Ascending aorta (tissue), 2 donors: ENCODE measurements at places on chromosomes 3 and 15.
A peak's percentile ranks its signal among the peaks of the same experiment; 100 is the strongest.

DNA sequence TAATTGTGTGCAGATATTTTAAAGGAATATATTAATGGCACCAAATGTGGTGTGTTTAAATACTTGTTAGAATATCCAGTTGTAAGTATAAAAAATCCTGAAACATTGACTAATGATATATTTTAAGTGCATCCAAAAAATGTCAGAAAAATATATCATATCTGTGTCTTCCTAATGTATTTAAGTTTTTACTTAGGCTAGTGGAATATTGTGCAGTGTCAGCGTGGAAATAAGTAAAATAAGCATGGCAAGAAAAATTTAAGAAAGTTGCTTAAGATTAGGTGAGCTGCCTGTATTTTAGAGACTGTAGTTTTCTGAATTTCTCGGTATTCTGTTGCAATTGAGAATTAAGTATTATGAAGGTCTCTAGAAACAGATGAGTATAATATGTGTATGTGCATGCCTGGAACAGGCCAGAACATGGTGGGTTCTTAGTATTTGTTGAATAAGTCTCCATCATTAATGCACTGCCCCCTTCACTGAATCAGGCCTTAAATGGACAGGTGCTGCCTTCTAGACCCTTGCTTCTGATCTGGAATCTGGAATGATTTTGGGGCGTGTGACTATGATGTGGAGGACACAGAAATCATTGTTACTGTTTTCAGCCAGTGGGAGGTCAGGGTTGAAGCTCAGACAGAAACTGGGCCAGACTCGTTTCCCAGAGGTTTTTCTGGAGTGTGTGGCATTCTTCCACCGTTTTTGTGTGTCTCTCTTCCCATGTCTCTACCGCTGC is 86.1 kb downstream of the TRAK1 start:
- DNase-seq, result peak; percentile 44

- DNase-seq, result no peak
Observed at GRCh38 chr3:149247929-149248691, 26.5 kb upstream of the CP start.

DNA sequence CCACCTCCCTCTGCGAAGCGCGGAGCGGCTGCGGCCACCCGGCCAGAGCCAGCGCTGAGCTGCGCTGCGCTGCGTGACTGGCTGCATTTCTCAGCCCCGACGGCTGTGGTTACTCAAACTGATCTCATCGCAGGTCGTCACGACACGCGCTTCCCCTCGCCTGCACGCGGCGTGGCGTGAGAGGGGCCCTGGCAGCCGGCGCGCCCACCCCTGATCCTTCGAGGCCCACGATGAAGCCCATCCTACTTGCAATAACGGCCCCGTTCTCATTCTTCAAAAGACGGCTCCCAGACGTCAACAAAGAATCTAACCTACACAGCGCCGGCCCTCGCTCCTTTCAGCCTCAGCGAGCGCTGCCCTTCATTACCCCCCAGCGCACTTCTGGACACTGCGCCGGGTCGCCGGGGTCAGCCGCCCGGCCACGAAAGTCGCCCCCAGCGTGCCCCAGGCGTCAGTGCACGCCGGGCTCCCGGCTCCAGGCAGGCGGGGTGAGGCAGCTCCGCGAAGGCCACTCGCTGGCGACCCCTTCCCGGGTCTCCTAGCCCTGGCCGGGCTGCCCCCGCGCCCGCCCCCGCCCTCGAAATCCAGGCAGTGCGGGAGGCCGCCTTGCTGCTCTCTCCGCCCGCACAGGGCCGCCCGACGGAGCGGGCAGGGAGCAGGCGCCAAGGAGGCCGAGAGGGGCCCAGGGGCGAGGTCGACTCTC is 9.9 kb upstream of the LEKR1 start:
- DNase-seq, result no peak

- no peak for DNase-seq
Observed at GRCh38 chr15:64501396-64501715, 41.0 kb downstream of the ZNF609 start.

DNA sequence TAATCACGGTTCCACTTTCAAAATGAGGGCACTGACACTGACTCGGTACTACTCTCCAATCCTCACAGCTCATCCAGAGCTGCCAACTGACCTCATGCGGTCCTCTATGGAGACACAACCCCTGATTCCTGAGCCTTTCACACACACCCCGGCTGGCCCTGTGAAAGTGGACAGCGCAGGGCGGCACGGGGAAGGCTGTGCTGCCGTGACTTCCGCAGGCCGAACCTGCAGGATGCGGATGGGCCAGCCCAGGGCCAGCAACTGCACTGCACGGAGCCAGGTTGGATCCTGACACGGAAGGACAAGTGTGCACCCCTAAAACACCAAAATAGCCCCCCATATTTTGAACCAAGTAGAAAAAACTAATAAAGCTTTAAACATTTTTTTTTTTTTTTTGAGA is 41.0 kb downstream of the IQSEC1 start:
- no peak for DNase-seq

- DNase-seq, result no peak
Observed at GRCh38 chr3:51734572-51734907, 27.7 kb downstream of the GRM2 start.

- no peak for DNase-seq
Observed at GRCh38 chr3:182118066-182118465, 406.3 kb downstream of the SOX2 start.

- DNase-seq, result no peak
Observed at GRCh38 chr15:42494998-42495360, 455 bp upstream of the SNAP23 start.

DNA sequence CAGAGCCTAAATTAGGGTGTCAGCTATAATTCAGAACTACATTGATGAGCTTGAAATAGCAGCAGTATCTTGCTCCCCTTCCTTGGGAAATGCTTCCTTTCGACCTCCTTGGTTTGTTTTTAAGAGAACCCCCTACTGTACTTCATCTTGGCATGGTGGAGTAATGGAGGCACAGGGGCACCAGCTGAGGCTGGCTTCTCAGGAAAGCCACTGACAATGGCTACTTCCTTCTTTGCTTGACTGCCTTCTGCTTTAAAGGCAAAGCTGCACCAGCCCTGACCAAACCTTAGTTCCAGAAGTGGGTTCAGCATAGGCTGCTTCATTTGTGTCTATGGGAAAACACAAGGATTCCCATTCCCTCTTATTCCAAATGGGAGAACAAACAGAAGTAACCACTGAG is 1.5 kb upstream of the FBXL22 start:
- no peak for DNase-seq

GRCh38 chr3:76300746-76301145 is 515.4 kb upstream of the ZNF717 start:
- no peak for DNase-seq

GRCh38 chr3:8767667-8768363 is 1.6 kb downstream of the OXTR start:
- no peak for DNase-seq

DNA sequence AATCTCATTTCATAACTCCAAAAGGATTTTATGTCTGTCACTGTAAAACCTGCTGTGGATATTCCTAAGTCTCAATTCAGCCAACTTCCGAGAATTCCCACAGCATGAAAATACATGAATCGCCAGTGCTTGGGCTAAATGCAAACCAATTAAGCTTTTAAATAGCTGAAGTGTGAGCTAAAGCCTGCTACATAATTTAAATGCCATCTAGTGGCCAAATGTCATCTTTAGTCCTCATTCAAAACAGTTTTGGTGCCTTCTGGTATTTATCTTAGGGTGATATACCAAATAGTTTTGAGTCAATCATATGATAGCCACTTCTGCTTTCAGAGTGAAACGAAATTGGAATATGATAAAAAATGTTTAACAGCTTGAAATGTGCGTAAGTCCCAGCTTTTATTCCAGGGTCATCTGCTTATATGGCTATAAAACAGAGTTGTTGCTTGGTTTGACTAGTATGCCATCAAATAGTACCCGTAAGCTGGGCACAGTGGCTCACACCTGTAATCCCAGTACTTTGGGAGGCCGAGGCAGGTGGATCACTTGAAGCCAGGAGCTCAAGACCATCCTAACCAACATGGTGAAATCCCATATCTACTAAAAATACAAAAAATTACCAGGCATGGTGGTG is 41.8 kb upstream of the CCNL1 start:
- DNase-seq, result no peak

- no peak for DNase-seq
Observed at GRCh38 chr15:101090428-101090790, 161.4 kb downstream of the CHSY1 start.

DNA sequence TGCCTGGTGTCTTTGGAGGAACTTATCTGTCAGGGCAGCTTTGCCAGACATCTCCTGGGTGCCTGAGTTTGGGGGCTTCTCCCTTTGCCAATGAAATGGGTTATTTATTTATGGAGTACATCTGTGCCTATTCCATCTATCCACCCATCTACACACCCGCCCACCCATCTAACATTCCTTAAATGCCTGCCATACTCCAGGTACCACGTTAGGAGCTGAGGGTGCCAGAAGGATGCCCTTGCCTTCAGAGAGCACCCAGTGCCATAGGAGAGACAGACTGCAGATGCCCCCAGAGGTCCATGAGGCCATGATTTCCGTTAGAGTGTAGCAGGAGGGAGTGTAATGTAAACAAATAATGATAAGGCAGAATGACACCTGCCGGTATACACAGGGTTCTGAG is 21.8 kb upstream of the KIF23 start:
- no peak for DNase-seq

DNA sequence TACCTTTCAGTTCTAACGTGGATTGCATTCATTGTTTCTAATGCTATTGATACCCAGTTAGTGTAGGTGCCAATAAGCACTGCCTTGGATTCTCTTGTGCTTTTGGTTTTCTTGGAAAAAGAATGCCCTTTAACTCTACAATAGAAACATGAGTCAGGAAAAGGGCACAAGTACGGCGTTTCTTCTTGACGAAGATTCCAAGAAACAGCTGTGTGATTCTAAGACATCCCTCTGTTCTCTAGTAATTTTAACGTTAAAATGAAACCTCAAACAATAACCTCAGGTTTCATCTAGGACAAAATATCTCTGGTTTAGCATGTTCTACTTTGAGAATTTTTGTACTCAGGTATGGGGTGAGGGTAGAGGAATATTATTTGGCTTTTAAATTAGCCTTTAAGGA is 540.5 kb upstream of the ATP11B start:
- no peak for DNase-seq

DNA sequence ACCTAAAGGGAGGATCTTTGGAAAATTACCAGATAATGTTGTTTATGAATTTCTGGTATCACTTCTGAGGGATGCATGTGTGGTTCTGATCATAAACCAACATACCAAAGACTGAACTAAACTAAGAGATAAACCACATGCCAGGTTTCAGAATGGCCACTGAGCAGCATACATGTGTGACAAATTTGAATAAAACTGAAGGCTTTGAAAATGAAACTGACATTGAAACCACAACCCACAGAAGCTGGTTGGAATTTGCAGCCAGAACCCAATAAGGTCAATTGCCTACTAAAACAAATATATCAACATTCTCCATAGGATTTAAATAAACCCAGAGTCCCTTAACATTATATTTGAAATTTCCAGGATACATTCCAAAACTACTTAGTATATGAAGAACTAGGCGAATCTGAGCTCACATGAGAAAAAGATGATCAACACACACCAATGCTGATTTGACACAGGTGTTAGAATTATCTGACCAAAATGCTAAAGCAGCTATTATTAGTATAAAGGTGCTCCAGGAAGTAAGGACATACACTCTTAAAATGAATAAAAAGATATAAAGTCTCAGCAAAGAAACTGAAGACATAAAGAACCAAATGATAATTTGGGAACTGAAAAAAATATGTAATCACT is 125.0 kb downstream of the ZNF280D start:
- no peak for DNase-seq

GRCh38 chr3:4680227-4680691 is 187.1 kb downstream of the ITPR1 start:
- DNase-seq, result no peak

- no peak for DNase-seq
Observed at GRCh38 chr15:54594115-54594514, 602.6 kb downstream of the RSL24D1 start.

DNA sequence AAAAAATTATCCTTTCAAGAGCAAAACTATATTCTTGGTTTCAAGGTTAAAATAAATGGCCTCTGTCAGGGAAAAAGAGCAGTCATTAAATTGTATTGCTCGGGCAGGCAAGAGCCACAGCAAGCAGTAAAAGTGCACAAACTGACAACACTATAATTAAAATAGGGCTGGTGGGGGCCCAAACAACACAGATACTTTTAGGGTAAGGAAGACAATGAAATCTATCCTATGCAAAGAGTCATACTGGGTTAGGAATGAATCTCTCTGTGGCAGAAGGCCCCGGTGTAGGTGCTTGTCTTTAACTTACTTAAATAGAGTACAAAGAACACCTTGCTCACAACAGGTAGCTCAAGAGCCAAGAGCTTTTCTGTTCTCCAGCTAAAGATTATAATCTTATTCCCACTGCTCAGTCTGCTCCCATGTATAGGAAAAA is 94.7 kb downstream of the DLG1 start:
- DNase-seq, result no peak

DNA sequence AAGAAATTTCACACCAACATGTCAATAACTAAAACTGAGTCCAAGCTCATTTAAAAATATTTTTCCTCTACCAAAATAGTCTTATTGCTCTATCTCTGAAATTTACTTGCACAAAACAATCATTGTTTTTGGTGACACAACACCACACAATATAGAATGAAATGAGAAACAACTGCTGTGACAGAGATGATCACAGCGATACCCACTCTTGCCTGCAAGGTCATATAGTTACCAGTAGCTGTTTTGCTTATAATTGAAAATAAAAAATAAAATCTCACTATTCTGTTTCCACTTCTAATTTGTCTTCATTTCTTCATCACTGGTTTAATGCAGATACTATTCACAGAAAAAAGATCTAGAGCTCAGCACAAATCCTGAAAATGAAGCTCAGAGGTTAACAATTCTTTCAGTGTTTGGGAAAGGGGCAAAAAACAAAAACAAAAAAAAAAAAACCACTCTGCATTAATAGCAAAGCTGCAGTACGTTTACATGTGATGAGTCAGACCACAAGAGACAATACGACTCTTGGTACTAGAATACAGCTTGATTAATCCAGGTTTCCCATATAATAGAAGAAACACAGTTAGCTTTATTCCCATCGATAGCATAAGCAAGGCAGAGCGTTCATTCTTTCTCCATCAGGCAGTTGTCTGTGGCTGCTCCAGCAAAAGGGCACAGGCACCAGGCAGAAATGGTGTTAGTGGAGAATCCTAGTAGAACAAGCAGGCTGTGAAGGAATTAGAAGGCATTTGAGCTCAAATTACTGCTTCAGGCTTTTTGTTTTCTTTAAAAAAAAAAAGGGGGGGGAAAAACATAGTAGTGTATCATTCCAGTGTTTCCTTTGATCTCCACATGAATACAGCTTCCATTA is 773 bp downstream of the ANKRD28 start:
- DNase-seq, result no peak

- no peak for DNase-seq
Observed at GRCh38 chr3:108602249-108602934, 12.9 kb downstream of the DZIP3 start.
